OCI-LY7 (cell line): ENCODE measurements at places on chromosomes 5 and 9.

- DNase-seq: peak; percentile 4
Observed at GRCh38 chr9:72952914-72953313, at the start of gene ALDH1A1. ALDH1A1 (minus strand) TSS chr9:72953053; CDS start chr9:72953000, 53 bp downstream.

- DNase-seq: no peak
Observed at GRCh38 chr5:42718591-42718990, 38.0 kb upstream of the CCDC152 start.

- DNase-seq: no peak
Observed at GRCh38 chr9:109496841-109497225, 1.3 kb downstream of the PTPN3 start.

DNA sequence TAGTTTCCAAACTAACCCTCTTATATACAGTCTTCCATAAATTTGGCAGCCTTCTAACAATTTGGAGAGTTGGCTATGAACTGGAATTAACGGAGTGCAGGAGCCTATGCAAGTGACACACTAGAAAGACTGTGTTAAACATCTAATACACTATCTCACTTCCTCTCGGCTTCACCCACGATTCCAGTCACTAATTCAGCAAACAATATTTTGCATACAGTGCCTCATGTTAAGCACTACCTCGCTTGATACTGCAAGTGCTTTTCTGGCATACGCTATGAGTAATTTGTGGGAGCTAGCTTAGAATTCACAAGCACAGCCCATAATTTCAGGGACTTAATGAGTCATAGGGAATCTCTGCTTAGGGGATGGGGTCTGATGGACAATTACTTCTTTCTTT, 102.5 kb downstream of the ST8SIA4 start:
- no peak for DNase-seq

GRCh38 chr5:154513669-154514084, 35.6 kb upstream of the HAND1 start:
- no peak for DNase-seq

GRCh38 chr5:99285606-99286005, 356.8 kb upstream of the CHD1 start:
- no peak for DNase-seq

GRCh38 chr9:33125871-33126823, 41.0 kb downstream of the B4GALT1 start:
- DNase-seq: no peak
